ENCODE measurements at places on chromosomes 12 and 14. TPM values are rescaled to one million over a fixed set of nuclear protein-coding genes. Genes with fewer than 3 reads are reported as not detected.

DNA sequence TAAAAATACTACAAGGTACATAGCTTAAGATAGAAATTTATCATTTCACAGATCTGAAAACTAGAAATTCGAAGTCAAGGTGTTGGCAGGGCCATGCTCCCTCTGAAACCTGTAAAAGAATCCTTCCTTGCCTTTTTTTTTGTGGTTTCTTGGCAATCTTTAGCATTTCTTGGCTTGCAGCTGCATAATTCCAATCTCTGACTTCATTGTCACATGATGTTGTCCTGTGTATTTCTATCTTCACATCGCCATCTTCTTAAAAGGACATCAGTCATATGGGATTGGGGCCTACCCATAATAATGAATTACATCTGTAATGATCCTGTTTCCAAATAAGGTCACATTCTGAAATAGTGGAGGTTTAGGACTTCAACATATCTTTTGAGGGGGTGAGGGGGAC, 250.4 kb downstream of the TMTC2 start:
- DNase-seq, result no peak
- no peak overlapping the region for H3K4me3 ChIP-seq
- H3K36me3 ChIP-seq, result no peaks in the 10 kb centered on the region
- no peaks in the 10 kb centered on the region for H3K27me3 ChIP-seq

DNA sequence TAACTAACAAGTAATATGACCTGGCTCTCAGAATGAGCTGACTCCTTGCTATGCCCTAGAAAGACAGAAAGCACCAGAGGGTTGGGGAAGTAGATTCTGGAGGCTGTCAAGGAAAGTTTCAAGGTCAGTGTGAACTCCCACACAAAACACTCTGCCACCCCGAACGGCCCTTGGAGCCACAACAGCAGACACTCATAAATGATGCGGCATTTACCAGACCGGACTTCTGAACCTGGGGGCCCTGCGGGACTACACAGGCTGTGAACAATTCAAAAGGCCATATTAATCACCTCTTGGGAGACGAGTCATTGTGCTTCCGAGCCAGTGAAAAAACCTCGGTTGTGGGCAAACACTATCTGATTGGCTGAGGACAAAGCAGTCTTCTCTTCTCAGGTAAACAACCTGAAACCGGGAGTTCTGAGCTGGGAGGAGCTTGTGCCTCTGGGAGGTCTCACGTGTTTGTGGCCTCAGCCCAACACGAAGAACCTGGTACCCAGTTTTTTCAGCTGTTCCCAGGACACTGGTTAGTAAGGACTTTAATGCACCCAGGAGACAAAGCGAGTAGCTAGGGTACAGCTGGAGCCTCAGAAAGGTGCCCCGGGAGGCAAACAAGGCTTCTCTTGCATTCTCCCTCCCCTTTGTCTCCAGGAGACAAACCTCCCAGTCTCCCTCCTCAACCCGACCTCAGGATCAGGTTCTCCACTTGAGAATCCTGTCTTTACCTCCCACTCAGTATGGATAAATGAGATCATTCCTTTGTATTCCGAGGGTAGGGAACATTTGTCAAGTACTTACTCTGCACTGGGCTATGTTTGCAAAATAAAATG, 35.3 kb downstream of the VWF start:
- no peaks in the 10 kb centered on the region for H3K36me3 ChIP-seq
- no peak overlapping the region for H3K27ac ChIP-seq
- peaks cover 11% of the 10 kb centered on the region for H3K27me3 ChIP-seq
- no peak for DNase-seq
- H3K4me1 ChIP-seq, result no peaks in the 10 kb centered on the region

Gene RERG
- not detected for total RNA-seq

- DNase-seq, result no peak
- H3K36me3 ChIP-seq, result peaks cover 1% of the 10 kb centered on the region
Measured at GRCh38 chr14:44873536-44873935, 88.2 kb downstream of the KLHL28 start.

DNA sequence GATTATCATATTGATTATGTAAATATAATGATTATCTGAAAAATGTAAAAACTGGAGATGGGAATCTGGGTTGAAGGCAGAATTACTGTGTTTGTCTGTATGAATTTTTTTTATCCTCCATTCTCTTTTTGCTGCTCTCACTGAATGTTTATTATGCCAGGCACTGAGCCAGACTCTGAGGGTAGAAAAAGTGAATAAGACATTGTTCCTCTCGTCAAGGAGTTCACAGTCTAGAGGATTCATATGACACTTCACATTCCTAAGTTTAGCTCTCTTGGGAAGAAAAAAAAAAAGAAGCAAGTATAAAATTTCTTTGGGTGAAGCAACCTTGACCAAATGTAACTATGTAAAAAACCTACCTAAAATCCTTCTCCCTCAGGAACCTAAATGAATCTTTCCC, 120.9 kb upstream of the LMO3 start:
- H3K27me3 ChIP-seq, result no peaks in the 10 kb centered on the region
- no peaks in the 10 kb centered on the region for H3K4me1 ChIP-seq
- no peak overlapping the region for H3K27ac ChIP-seq
- DNase-seq, result no peak

DNA sequence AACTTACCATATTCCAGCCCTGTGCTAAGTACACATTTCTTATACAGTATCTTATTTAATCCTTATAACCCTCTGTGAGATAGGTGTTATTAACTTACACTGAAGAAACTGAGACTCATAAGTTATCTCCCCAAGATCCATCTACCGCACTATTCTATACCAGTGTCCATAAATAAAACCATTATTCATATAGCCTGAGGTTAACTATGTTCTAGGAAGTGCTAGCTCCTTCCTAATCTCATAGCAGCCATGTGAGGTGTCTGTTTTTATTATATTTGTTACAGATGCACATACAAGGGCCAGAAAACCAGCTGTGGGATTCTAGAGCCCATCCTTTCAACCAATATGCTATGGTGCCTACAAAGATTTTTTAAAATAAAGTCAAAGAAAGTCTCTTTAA, 100.3 kb upstream of the RAP1B start:
- H3K27ac ChIP-seq, result no peak overlapping the region
- H3K4me1 ChIP-seq, result peaks cover 6% of the 10 kb centered on the region
- H3K4me3 ChIP-seq, result no peak overlapping the region
- no peaks in the 10 kb centered on the region for H3K36me3 ChIP-seq
- H3K27me3 ChIP-seq, result peaks cover 2% of the 10 kb centered on the region

Measured in activated T-helper 1 cell treated with anti-CD3 and anti-CD28 coated beads, Interleukin-12 subunit alpha, Interleukin-12 subunit beta, Interleukin-2, Interleukin-4 antibody, amounts not matched to agents 30 ng/mL and 10 ng/mL and 1 ng/mL, durations not matched to agents 14 hours and 24 hours and 36 hours (primary cell).